CD4-positive, alpha-beta T cell treated with Interleukin-15 for 1 hour (primary cell): ENCODE measurements at places on chromosomes 2 and 18.

GRCh38 chr2:28224648-28225472 lies 167.8 kb upstream of the FOSL2 start:
- no peak for DNase-seq

DNA sequence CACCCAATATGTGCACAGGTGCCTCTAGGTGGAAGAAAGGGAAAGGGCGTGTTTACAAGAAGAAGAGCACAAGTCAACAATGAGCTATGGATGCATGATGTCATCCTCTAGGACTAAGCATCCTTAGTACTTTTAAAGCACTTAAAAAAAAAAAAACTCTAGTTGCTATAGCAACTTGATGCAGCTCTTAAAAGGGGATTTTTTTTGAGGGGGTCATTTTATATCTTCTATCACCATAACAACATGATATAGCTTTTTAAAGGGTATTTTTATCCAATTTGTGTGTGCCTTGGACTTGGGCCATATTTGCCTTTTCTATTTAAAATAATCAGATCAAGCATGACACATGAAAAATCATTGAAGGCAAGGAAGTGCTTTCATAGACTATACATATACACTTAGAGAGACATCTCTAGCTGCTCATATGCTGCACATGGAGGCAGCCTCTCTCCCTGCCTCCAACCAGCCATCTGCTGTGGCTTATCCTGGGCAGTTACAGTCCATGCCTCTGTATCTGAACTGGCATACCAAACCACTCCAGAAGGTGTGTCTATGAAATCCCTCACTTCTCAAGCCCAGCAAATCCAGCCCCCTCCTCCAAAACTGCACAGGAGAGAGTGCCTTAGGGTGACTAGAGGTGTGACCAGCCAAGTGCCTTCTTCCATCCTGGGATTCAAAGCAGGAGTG lies 165.4 kb downstream of the MSH2 start:
- no peak for DNase-seq

DNA sequence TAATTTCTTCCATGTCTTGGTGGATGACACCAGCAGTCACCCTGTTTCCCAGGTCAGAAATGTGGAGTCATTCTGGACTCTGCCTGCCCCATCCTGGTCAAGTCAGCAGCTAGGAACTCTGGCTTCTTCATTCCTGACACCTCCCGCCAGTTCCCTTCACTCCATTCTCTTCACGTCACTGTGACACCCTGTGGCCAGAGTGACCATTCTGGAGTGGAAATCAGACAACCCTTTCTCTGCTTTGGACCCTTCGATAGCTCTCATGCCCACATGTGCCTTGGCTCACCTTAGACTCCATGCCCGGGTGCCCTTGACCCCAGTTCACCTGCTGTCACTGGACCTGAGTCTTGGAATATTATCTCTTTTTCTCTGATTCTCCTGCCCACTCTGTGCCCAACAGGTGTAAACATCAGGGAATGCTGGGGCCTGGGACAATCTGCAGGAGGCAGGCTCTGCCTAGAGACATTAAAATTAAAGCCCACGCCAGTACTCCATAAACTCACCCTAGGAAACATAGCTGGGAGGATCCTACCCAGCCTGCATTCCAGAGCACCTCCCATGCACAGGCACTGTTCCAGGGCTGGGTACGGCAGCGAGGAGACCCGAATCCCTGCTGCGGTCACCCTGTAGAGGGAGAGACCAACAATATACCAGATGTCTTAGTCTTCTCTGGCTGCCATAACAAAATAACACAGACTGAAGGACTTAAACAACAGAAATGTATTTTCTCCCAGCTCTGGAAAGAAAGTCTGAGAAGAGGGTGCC lies 41.1 kb upstream of the FAHD2A start:
- no peak for DNase-seq

- no peak for DNase-seq
Observed at GRCh38 chr2:240473211-240473610, 37.7 kb downstream of the GPC1 start.

GRCh38 chr2:119011162-119011909 lies 69.3 kb downstream of the MARCO start:
- no peak for DNase-seq

- DNase-seq: no peak
Observed at GRCh38 chr18:74982946-74983635, 225.8 kb downstream of the PTGR3 start.

DNA sequence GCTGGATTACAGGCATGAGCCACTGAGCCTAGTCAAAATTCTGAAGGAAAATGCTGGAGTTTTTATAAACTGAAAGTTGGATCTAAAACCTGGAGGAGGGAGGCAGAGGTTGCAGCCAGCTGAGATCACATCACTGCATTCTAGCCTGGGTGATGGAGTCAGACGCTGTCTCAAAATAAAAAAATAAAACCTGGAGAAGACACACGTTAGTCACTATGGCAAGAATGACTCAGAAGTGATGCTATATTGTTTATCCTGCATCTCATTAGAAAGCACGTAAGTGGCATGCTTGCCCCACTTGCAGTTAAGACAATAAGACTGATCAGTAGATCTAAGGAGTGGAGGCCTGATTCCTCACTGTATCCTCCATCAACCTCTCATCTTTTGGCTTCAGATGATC lies 106.6 kb upstream of the STON1 start:
- no peak for DNase-seq

DNA sequence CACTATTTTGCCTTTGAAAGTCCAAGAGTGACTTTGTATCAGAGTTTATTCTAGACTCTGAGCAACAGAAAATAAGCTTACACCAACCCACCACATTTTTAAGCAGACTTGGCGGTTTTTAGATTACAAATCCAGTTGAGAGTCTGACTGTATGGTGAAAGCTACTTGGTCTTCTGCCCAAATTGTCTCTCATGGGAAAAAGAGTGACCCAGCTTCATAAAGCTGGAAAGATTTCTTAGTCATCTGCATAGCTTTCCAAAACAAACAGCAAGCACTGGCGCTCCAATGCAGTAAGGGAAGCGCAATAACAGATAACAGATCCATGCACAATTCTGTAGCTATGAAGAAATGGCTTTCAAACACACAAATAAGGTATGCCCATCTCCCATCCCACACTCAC lies 7.1 kb downstream of the DSG1 start:
- DNase-seq: no peak

- DNase-seq: no peak
Observed at GRCh38 chr18:13415736-13416135, 197.2 kb downstream of the LDLRAD4 start.

DNA sequence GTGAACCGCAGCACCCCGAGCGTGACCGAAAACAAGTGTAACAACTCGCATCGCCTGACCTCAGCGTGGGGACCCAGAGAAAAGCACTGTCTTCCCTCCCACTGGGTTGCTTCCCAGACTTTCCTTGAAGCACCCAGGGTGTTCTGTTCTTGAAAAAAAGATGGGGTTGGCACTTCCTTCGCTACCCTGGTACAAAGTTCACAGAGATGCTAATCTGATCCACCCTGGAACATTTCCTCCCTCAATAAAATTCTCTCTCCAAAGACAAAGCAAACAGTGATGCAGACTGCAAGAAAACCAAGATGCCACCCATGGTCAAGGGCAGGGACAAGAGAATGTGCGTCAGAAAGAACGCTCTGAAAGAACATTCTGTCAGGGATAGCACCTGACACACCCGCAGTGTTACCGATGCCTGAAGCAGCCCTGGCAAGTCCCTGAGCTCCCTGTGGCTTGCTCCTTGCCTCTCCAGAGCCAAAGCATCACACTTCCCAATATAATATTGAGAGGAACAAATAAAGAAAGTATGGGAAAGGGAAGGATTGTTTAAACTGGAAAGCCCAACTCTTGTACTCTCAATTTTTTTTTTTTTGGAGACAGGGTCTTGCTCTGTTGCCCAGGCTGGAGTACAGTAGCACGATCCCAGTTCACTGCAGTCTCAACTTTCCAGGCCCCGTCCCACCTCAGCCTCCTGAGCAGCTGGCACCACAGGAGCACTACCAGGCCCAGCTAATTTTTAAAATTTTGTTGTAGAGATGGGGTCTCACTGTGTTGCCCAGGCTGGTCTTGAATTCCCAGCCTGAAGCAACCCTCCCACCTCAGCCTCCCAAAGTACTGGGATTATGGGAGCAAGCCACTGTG lies 70.7 kb downstream of the TBC1D8 start:
- no peak for DNase-seq

DNA sequence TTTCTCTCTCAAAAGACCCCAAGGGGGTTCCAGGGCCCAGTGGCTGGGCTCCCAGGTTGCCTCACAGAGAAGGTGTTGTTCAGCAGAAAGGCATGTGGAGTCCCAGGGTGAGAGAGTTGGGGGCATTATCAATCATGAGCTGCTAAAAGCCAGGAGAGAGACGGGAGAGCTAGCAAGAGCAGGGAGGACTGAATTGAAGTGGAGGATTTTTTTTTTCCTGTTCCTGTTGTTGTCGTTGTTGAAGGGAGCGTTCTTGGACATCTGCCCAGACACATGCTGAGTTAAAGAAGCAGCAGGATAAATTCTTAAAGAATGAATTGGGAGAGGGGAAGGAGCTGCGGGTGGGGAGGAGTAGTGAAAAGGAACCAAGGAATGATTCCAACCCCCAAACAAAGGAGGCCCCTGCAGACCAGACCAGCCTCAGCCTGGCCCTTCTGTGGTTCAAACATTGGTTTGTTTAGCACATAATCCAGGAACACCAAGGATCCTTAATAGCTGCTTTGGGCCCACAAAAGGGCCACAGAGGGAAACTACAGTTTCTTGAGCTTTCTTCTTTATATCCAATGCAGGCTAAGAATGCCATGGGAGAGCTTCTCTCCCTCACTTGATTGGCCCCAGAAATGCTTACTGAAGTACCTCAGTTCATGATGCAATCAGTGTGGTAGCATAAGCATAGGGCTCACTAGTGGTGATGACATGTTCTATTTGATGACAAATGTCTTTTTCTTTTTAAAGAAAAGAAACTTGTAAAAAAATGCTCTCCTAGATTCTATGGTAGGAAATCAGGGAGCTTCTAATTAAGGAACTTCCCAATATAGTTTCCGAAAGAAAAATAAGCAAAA lies 146.0 kb downstream of the SETBP1 start:
- no peak for DNase-seq

GRCh38 chr2:3857576-3857975 lies 154.2 kb downstream of the DCDC2C start:
- DNase-seq: no peak

GRCh38 chr2:233101141-233101540 lies 41.0 kb downstream of the INPP5D start:
- DNase-seq: no peak

DNA sequence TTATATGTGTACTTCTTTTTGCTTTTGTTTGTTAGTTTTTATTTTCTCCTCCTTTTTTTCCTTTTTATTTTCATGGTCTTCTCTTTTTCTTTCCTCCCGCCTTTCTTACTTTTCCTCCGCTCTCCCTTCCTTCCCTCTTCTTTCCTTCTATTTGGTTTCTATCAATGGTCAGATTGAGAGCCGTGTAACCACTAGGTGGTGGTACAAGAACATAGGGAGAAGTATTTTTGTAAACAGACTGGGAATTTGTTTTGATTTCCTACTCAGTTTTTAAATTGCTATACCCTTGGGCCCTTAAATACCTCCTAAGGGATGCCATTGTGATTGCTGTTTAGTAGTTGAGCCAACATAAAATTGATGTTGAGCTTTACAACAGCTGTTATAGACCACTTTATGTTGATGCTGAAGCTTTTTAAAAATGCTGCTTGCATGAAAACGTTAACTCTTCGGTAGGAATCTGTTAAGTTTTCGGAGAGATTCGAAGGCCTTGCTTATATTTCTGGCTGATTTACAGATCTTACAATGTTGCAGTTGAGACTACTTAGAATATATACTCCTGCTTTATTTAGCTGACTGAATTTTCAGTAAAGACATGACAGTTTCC lies 124.2 kb downstream of the UBE2E3 start:
- DNase-seq: no peak

GRCh38 chr2:222794585-222795449 lies 66.0 kb upstream of the ACSL3 start:
- no peak for DNase-seq

- no peak for DNase-seq
Observed at GRCh38 chr2:223113161-223113560, 61.2 kb downstream of the KCNE4 start.

DNA sequence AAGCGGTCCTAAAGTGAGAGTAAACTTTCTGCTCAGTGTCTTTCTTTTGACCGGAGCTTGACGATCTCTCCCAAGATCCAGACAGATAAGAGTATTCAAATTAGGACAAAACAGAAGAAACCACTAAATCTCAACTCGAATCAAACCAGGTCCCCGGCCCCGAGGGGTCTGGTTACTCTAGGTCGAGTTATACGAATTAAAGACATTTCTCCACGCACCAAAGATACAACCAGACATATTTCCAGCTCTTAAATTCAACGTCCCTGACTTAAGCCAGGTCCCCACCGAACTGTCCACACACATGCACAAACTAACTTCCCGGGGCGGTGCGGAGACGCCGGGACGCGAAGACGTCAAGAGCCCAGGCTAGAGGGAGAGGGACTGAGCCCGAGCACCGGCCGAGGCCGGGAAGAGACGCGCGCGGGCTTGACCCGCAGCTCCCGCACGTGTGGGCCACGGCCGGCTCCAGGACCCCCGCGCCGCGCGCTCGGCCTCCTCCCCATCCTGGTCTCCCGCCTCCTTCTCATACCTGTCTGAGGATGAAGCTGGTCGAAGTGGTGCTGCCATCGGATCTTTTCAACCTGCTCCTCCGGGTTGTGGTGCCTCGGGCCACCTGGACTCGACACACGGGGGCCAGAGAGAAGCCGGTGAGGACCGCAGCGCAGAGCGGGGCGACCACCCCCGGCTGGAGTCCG lies 896 bp downstream of the CACNB4 start:
- DNase-seq: no peak
